ENCODE measurements at places on chromosomes 5 and 9.

DNA sequence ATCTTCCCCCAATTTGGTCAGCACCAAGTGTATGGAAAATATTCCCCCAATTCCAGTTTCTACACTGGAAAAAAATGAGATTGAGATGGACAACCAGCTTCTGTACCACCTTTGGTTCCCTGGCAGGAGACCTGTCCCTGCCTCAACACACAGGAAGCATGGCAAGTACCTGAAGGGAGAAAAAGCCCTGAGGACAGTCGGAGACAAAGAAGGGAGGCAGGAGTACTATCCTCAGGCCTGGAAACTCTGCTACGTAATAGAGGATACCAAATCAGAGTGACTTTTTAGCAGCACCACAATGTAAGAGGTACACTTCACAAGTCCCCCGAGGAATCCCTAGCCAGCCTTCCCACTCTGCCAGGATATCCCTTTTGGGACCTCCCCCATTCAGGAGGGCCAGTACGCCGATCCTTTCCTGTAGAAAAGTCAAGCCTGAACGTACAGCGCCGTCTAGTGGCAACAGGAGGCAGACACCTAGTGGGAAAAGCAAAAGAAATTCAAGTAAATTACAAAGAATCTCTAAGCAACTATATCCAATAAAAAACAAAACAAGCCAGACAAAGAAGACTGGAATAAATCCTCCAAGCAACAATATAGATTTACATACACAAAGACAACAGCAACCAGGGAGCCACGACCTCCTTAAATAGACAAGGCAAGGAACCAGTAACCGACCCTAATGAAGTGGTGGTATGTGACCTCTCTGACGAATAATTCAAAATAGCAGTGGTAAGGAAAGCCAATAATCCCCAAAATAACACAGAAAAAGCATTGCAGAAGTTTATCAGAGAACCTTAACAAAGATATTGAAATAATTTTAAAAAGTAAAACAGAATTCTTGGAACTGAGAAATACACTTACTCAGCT, 63.3 kb upstream of the SLCO6A1 start:
- peak; percentile 27 for DNase-seq

GRCh38 chr5:107385708-107386107, 285.0 kb downstream of the EFNA5 start:
- DNase-seq, result no peak

- no peak for DNase-seq
Observed at GRCh38 chr5:118354797-118355196, 633.5 kb downstream of the DTWD2 start.

- peak; percentile 70 for DNase-seq
Observed at GRCh38 chr5:157130925-157131324, 11.7 kb downstream of the MED7 start.

DNA sequence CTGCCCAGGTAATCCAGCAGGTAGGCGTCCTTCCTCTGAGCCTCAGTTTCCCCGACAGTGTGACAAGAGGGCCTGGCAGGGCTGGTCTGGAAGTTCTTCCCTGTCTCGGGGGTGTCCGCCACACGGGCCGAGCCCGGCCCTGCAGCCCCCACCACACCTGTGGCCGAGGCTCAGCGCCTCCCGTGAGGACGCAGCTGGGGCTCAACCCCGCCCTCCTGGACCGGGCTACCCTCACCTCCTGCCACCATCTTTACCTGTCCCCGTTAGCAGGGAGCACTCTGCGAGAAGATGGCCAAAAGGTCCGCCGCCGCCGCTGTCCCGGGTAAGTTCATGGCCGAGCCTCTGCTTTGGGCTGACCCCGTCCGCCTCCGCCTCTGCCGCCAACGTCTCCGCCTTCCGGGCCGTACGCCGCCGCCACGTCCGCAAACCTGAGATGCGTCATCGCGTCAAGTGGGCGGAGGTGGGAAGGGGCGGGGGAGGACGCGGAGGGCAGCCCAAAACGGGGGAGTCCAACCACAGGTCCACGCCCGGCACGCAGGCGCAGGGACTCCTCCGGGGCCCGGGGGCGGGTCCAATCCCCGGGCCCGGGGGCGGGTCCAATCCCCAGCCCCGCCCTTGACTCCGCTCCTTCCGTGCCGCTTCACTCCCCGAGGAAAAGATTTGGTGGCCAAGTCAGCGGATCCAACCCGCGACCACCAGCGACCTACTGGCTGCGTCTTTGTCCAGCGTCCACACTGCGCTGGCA, at the start of gene LYSMD3:
Gene LYSMD3 (minus strand): TSS at position 391 of the 745 bp plus-strand sequence. CDS start 4,295 bp downstream, outside the sequence.
- DNase-seq, result peak; percentile 92

DNA sequence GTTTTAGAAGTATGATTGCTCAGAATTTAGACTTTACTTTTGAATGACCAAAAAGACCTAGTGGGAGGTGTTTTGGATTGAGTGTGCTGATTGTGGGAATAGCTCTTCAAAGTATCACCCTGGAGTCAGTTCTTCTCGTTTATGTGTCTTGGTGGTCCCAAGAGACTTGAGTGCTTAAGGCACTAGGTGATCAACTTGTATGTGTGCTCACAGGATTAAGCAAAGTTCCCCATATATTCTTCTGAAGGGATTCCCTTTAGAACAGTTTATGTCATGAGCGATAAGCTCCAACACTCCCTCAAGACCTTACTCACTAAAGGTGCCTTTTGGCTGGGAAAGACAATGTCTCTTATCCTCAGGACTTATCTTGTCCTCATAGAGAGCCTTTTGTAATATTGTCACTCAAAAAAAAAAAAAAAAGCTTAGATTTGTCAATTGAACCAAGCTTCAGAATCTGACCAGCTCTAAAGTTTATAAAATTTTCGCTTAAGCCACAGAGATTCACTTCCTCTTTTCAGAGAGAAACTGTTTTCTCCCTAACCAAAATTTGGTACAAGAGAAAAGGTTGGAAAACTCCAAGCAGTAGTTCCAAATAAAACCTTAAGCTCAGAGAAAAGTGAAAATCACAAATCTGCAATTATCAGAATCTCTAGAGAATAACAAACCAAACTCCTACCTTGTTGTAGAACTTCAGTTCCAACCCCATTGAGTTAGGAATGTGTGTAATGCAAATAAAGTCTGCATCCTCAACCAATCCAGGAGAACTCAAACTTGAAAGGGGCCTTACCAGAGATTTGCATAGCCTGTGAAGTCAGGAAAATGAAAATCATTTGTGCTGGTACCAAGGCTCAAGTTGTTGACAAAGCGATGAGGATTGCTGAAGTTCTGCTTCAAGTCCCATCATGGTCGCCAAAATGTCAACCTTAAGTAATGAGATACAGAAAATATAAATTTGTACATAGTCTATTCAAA, 40.0 kb upstream of the PDZD2 start:
- peak; percentile 80 for DNase-seq

DNA sequence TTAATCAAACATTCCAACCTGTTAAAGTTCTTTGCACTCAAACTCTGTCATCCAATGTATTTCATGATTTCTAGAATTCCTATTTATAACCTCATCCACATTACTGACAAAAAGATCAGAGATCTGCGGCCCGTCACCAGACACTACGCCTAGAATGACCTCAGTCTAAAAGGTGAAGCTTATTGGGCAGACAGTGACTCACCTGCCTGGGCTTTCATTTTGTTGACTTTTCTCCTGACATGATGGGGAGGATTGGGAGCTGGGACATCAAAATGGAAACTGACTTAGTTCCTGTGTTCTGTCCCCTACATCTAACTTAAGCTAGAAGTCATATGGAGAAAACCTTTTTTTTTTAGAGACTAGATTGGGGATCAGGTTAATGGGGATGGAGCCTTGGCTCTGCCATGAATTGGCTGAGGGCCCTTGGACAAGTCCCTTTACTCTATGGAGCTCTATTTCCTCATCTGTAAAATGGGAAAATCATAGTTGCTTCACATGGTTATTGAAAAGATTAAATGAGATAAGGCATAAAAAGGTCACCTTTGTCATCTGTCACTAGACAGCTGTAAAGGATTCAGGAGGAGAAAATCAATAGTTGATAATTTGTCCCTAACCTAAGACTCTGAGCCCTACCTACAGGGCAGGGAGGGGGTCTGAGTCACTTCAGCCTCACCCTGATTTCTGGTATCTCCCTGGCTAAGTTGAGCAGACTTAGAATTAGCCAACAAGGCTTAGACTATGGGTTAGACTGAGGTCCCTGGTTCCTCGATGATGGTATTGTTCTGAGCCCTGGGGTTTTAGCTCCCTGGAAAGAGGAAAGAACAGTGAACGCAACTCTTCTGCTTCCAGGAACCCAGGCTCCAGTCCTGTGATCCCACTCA, 224.8 kb upstream of the TBC1D2 start:
- no peak for DNase-seq

- no peak for DNase-seq
Observed at GRCh38 chr5:81825237-81825636, 74.3 kb upstream of the SSBP2 start.

DNA sequence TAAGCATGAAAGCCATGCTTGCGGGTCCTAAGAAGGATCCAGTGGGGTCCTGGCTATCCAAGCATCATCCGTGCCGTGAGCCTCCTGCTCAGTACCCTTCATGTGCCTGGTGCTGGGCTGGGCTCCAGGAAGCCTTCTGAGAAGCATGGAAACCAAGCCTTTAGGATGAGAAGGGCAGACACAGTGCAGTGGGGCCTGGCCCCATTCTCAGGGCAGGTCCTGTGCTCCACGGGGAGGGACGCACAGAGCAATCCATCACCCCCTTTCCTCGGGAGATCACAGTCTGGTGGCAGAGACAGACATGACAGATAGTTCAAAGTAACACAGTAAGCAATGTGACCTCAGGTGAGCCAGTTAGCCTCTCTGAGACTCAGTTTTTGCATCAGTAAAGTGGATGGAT, 76.9 kb downstream of the RGS3 start:
- DNase-seq, result no peak

GRCh38 chr9:121362813-121363621, 7.0 kb downstream of the STOM start:
- DNase-seq, result peak; percentile 28

DNA sequence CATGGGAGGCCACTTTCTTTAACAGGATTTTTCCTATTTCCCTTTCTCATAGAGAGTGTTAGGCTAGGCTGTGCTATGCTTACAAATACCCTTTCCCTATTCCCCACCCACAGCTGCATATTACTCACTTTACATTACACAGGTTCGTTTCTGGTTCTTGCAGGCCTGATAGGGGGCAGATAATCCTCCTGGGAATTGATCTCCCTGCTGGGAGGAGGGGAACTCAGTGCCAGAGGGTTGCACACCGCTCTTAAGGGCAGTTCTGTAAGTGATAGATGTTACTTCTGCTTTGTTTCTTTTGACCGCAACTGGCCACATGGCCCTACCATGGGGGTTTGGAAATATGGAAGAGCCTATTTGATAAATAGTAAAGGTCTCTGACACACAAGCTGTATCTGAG, 54.0 kb upstream of the NTRK2 start:
- DNase-seq, result peak; percentile 97

GRCh38 chr9:122314165-122314564, 49.5 kb downstream of the MRRF start:
- no peak for DNase-seq

GRCh38 chr9:16572005-16572734, 298.3 kb downstream of the BNC2 start:
- DNase-seq, result no peak

- no peak for DNase-seq
Observed at GRCh38 chr5:41649659-41650058, 139.3 kb upstream of the PLCXD3 start.

DNA sequence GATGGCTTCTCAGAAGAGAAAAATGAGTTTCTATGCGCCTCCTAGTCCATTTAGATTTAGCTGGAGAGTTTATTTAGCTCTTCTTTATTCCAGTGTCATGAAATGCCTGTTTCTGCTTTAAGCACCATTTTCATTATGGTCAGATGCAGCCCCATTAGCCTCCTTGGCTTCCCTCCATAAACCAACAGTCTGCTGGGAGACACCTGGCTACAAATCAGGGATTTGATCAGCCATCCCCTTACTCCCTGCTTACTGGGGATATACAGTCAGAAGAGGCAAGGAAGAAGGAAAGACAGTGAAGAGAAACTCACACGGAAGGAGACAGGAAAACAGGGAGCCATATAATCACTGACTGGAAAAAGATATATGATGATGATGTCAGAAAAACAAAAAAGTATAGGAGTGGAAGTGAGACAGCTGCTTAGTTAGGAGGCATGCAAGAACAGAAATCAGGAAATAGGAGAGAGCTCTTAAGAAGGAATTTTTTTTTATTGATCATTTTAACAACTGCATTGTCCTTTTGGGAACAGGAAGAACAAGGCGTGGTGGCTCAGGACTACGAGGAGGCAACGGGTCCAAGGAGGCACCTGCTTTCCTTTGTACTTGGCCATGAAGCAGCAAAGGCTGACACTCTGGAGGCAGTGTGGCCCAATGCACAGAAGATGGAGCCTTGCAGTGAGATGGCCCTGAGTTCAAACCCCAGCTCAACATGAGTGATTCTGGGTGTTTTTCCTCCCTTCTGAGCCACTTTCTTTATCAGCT, 56.1 kb downstream of the MED27 start:
- no peak for DNase-seq

DNA sequence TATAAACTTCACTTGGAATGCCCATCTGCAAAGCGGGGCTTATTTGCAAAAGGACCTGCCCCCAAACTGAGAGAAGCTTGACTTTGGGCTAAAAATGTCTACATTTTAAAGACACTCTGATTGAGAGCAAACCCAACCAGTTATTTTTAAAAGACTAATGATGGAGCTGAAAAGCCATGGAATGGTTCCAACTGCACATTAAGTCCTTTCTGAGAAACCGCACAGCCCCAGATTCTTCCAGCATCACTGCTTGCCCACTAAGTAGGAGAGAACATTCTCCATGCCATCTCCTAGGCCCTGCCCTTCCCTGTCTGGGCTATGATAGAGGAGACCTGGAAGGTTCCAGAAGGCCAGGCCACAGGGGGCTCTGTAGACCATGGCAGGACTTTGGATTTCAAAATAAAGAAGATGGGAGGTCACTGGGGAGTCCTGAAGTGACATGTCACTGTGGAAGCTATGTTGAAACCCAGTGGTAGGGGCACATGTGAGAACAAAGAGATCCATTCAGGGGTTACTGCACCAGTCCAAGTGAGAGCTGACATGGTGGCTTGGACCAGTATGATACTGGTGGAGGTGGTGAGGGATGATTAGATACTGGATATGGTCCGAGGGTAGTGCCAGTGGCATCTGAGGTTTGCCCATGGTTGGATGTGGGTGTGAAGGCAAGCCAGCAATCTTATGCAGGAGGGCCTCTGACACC, 179.2 kb downstream of the DAB2IP start:
- DNase-seq, result no peak

DNA sequence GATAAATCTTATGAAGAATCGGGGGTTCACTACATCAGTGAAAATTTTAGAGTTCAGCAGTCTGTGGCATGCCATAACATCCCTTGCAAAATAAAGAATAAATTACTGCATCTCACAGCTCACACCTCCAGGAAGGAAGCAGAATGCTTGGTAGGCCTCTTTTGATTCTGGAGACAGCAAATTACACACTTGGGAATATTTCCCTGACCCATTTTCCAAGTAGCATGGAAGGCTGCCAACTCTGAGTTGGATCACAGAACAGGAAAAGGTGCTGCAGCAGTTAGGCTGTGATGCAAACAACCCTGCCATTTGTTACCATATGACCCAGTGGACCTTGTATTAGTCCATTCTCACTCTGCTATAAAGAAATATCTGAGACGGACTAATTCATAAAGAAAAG, 293.5 kb downstream of the ASTN2 start:
- DNase-seq, result no peak

GRCh38 chr9:22356985-22357384, 89.6 kb upstream of the DMRTA1 start:
- DNase-seq, result no peak

- no peak for DNase-seq
Observed at GRCh38 chr5:111836426-111836825, 79.4 kb upstream of the NREP start.

- DNase-seq, result no peak
Observed at GRCh38 chr9:133202688-133203453, 6.2 kb downstream of the OBP2B start.

- no peak for DNase-seq
Observed at GRCh38 chr5:115641948-115642347, 16.1 kb upstream of the TMED7 start.

Measured in MV-4-11 (cell line).